Astrocyte of the hippocampus (primary cell): ENCODE measurements at places on chromosomes 5 and 9.

DNA sequence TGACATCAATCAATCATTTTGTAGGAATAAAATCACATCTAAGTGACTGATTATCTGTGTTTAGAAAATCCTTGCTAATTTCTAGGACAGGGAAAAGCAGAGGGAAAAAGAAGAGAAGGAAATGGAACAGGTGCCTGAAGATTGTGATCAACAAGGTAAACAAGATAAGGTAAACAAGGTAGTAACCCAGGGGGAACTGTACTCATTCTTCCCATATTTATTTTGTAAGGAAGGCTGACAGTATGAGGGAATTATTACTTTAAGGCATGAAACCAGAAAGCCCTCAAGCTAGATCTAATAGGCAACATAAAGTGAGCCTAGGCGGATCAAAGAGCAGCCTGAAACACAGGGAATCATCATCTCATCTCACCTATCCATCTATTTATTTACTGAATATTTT, 231.1 kb downstream of the MLLT3 start:
- DNase-seq, result no peak

DNA sequence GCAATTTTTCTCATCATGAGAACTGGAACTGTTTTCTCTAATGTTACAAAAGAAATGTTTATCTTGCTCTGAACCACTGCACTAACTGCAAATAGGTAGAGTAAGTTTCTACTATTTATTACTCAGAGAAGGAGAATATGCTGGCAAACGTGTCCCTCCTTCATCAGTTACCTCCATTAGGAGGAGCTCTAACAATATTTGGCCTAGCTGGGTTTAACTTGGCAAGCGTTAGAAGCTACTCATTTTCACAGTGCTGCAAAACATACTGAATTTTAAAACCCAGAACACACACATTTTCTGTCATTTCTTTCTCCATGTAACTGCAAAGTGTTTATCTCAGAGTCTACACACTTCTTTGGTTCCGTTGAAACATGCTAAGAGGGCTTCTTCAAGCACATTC, 101.0 kb upstream of the GABRG2 start:
- DNase-seq, result peak; percentile 30

DNA sequence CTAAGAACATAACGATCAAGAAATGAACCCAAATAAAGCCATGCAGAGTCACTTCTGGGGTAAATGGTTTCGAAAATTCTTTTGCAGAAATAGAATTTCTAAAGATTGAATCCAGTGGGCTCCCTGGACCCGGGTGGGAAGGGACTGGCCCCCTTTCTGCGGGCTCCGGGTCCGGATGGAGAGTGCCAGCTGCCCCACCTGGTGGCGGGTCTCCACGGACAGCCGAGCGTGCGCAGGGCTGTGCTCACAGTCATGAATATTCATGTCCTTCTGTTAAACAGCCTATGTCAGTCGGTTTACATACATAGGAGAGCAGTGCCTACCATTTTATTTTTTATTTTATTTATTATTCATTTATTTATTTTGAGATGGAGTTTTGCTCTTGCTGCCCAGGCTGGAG, 4.7 kb upstream of the PPP1R26 start:
- DNase-seq, result peak; percentile 69

DNA sequence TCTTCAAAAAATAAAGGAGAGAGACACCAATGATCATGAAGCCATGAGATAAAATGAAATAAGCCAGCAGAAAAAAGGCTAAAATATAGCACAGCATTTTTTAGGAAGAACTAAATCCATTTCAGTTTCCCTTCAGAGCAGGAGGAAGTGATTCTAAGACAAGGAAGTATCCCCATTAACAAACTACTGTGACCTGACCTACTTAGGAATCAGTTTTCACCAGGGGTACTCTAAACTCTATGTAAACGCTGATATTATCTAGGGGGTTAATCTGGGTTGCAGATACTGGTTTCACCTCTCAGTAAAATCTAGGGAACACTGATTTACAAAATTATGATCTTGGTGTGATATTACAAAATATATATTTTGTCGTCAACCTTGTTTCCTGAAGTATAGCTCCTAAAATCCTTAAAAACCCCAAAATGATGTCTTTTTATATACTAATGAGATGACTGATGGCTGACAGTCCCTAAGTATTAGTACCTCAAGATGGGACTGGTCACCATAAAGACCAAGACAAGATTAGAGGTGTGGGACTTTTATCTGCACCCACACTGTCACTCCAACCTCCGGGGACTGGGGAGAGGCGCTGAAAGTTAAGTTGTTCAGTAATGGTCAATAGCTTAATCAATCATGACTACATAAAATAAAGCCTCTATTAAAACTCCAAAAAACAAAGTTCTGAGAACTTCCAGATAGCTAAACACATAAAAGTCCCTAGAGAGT, 2.9 kb upstream of the FNBP1 start:
- DNase-seq, result no peak

DNA sequence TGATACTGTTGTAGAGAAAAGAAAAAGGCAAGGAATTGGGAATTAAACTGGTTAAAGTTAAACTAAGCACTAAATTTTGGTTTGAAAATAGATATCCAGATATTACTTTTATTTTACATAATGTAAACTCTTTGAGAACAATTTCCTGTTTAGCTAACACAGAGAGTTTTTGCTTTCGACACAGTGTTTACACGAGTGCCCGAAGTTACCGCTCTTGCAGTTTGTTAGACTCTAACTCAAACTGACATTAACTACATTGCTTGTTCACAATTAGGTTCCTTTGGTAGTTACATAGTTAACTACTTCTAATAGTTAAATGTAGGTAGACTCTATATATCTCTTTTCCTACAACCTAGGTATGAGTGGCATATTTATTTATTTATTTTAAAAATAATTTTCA, 117.1 kb upstream of the CHD1 start:
- DNase-seq, result no peak

- no peak for DNase-seq
These were observed 14.1 kb upstream of the TNFAIP8 start for GRCh38 chr5:119341452-119342349.

DNA sequence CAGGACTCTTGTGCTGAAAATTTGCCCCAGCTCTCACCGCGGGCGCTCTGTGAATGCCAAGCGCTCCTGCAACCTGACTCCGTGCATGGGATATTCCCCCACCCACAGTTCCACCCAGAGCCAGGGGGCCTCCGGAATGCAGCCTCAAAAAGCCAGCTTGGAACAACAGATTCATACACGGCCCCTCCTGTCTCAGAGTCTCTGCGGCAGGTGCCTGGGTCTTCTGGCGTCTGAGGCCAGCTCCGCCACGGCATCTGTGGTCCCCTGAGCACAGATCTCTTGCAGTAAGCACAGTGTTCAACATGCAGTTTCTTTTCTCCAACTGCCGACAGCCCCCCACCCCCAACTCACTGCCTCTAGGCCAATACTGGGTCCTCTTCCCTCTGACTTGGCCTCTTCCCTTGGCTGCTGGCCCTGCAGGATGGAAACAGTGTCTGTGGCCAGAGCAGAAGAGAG, 355.7 kb upstream of the IRX2 start:
- peak; percentile 8 for DNase-seq
